HFFc6 (cell line): ENCODE measurements at places on chromosomes 16 and 17. TPM values are rescaled to one million over a fixed set of nuclear protein-coding genes. Genes with fewer than 3 reads are reported as not detected.

Gene SLC43A2
- total RNA-seq, result 6.5 and 9.5 TPM in 2 replicates

Gene SMIM36
- not detected in 3 replicates for total RNA-seq

Gene SNAI3
- total RNA-seq, result 0.14 TPM in 1 of 3 replicates, not detected in the others

Gene HSD17B2
- 2.6 to 4.7 TPM in 2 of 3 replicates, not detected in the other for total RNA-seq

Gene PRCD
- not detected in 3 replicates for total RNA-seq

Gene AGRP
- total RNA-seq, result not detected in 3 replicates

Gene SLC5A2
- total RNA-seq, result 0.21 TPM in 1 of 3 replicates, not detected in the others

Gene LRRC75A
- 0.22 to 0.57 TPM (median 0.27 TPM) in 3 replicates for total RNA-seq
